GM06990 (cell line): ENCODE measurements at places on chromosomes 2 and 18.

DNA sequence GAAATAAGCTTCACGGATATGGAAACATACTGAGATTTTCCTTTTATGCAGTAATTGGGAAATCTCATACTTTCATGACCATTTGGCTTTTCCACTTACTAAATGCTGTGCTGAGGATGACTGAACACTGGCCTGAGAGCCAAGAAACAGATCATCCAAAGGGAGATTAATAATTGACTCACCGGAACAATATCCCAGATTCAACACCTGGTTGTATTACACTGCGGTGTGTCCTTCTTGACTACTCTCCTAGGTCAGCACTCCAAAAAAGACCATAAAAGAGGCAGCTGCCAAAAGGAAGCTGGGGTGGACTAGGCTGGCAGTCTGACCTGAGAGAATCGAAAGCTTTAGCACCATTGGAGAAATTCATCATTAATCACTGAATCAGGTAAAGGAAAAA lies 469.1 kb downstream of the CBLN2 start:
- DNase-seq, result no peak

GRCh38 chr2:111049792-111050640 lies 70.7 kb upstream of the BCL2L11 start:
- no peak for DNase-seq

GRCh38 chr2:6639929-6640620 lies 225.6 kb downstream of the CMPK2 start:
- DNase-seq, result no peak

DNA sequence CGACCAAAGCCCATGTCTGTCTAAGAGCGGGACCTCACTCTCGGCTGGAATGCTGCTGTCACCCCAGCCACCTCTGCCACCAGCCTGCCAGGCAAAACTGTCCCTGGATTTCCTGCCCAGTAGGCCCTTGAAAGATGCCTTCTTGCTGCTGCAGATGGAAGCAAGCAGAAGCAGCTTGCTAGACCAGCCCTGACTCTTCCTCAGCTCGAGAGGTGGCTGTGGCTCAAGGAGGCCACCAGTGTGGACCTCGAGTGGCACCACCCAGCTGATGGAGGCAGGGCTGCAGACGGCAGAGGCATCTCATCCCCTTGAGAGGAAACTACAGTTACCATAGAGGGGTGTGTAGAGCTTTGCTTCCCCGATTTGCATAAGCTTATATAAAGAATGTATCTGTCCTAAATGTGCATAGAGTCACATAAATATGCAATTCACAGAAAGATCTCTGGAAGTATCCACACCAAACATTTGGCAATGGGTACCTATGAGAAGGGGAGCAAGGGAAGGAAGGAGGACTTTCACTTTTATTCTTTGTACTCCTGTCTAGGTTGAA lies 20.6 kb downstream of the ADCY3 start:
- DNase-seq, result no peak

- DNase-seq, result no peak
Measured at GRCh38 chr18:49591775-49592174, 29.9 kb downstream of the LIPG start.

DNA sequence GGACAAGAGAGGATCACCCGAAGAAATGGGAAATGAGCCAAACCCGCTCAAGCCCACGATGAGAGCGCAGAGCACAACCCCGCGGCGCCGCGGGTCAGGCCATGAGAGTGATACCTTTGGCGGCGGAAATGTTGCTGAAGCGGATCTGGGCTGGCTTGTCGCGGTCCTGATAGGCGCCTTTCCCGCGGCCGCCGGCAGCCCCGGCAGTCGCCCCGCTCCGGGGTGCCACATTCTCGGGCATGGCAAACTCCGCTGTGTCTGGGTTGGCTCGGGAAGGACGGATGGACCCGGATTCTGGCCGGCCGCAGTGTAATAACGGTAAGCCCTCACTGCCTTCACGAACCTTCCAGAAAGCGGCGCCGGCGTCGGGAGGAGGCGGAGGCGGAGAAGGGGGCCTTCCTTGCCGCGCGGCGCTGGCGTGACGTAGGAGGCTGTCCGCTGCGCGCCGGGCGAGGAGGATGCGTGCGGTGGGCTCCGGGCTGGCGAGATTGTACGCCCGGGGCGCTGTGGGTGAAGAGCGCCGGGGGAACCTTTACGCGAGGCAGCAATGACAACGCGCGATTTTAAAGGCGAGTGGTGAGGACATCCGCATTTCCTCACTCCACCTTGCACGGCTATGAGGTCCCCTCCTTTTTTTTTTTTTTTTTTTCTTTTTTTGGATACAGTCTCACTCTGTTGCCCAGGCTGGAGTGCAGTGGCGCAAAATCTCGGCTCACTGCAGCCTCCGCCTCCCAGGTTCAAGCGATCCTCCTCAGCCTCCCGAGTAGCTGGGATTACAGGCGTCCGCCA lies at the start of gene CCT4:
CCT4 (minus strand) TSS at position 390 of the 789 bp plus-strand sequence; CDS start at position 241, 149 bp downstream.
- peak; percentile 98 for DNase-seq

- DNase-seq, result no peak
Measured at GRCh38 chr18:61502472-61502871, 169.2 kb downstream of the CDH20 start.

GRCh38 chr2:170247882-170248393 lies 70.0 kb downstream of the MYO3B start:
- no peak for DNase-seq

DNA sequence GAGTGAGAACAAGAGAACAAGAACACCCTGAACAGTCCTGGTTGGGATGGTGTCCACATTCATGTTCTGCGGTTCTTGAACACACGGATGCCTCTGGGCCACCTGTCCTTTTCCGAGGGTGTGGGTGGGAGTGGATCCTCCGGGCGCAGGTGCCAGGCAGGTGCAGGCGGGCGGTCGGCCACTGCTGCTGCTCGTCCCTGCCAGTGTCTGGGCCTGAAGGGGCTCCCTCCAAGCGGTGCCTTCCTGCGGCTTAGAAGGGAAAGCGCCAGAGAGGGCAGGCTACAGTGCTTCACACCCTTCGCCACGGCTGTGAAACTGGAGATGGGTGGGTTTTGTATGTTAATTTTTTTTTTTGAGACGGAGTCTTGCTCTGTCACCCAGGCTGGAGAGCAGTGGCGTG lies 8.0 kb upstream of the D2HGDH start:
- no peak for DNase-seq

DNA sequence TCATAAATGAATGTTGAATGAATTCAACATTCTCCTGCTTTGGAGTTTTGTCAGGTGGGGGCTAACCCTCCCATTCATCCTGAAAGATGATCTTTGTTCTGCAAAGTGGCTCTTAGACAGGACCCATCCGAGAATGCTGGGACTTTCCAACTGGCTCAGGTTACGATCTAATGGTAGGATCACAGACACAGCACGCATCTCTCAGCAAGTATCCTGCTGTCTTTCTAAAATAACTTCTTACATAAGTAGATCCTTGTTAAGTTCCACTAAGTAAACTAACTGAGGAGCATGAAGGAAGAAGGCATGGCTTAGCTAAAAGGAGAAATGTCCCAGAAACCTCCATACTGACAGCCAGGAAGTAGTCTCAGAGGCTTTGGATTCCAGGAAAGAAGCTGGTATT lies 23.7 kb downstream of the CYP27A1 start:
- DNase-seq, result no peak

- DNase-seq, result no peak
Measured at GRCh38 chr2:169035887-169036286, 4.8 kb upstream of the ABCB11 start.

DNA sequence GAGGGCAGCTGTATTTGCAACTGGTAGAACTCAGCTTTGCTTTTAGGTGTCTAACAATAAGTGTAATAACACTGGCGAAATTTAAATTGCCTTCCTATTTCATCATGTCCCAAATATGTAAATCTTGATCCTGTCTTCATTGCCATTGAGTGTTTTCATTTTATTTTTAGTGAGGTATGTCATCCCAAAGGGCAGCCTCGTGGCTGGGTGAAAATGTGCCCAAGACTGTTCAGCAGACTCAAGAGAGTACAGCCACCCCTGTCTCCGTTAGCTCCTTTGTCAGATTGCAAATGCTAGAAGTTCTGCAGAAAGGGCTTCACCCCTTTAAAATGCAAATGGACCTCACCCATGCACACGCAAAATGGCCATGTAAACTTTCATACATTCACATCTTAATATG lies 278.8 kb downstream of the RND3 start:
- no peak for DNase-seq
